RKO (cell line): ENCODE measurements at places on chromosomes 12 and 14.

DNA sequence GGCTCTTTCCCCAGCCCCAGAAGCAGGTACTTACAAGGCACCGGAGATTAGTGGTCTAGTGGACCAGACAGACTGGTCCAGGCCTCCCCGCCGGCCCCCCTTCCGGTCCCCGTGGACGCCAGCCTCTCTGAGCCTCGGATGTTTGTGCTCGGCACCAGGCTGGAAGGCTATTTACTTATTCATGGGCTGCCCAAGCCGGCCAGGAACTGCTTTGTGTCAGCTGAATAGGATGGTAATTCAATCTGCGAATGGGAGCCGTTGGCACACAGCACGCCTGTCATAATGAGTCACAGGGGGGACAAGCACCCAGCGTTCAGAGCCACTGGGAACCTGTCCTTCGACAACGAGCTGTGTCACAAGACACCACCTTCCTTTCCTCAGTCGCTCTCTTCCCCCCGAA lies 82.3 kb downstream of the RIMBP2 start:
- peak; percentile 37 for DNase-seq

GRCh38 chr14:90697577-90698206 lies 118.5 kb downstream of the TTC7B start:
- peak; percentile 74 for DNase-seq

GRCh38 chr14:38556252-38556651 lies 300.4 kb upstream of the CLEC14A start:
- DNase-seq, result no peak

DNA sequence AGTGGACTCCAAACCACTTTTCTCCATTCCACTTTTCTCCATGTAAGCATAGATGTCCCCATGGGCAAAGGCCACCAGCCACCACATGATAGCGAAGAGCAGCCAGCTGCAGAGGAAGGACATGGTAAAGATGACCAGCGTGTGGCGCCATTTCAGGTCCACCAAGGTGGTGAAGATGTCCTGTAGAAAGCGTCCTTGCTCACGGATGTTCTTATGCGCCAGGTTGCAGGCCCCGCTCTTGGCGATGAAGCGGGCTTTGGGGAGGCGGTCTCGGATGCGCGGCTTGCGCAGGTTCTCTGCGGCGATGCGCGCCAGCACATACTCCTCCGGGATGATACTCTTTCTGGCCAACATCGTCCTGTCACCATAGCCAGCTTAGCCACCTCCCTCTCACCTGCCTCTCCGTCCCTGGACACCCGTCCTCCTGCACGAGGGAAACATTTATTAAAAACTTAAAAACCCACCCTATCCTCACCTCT lies 1.2 kb downstream of the KCNJ8 start:
- DNase-seq, result no peak
